Mesothelial cell of epicardium (in vitro differentiated cells): ENCODE measurements at places on chromosomes 7 and 10.

GRCh38 chr10:59433720-59434428 lies 71.5 kb upstream of the FAM13C start:
- no peak for DNase-seq

- no peak for DNase-seq
Measured at GRCh38 chr10:43170491-43170890, 32.2 kb downstream of the CSGALNACT2 start.

GRCh38 chr7:123324283-123324682 lies 124.5 kb upstream of the SLC13A1 start:
- DNase-seq: no peak

DNA sequence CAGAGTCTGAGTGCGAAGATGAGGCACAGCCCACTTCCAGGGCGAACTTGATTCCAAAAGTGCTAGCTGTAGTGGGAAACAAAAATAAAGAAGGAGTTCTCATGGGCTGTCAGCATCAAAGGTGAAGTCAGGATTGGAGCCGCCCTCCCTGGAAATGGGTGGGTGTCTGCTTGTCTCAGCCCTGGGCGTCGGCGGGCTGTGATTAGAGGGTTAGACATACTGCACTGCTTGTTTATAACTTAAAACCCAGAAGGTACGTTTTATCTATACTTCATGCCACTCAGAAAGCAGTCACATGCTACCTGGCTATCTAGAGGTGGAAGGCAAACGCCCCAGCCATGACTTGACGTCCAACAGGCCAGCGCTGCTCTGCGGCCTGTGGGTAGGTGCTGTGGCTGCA lies 108.7 kb upstream of the NPS start:
- DNase-seq: no peak

DNA sequence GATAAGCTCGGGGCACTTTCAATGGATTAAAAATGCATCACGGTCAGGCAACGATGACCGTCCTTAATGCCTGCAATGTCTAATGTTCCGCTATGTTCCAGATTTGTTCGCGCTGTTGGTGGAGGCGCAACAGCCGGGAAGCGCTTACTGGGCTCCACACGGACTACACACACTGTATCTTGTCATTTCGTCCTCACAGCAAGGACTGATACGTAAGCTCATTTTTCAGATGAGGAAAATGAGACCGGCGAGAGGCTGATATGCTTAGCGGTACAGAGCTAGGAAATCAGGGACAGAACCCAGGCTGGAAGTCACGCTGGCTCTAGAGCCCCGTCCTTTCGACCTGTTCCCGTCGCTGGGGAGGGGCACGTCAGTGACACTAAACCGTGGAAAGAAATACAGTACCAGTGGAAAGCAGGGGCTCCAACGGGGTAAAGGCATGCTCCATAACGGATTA lies 670 bp downstream of the TPK1 start:
- no peak for DNase-seq

GRCh38 chr10:21700474-21700873 lies 166.4 kb downstream of the MLLT10 start:
- DNase-seq: no peak

- no peak for DNase-seq
Measured at GRCh38 chr10:124697837-124698544, 46.2 kb downstream of the FAM53B start.

GRCh38 chr10:48309711-48310226 lies 3.3 kb downstream of the MAPK8 start:
- no peak for DNase-seq

DNA sequence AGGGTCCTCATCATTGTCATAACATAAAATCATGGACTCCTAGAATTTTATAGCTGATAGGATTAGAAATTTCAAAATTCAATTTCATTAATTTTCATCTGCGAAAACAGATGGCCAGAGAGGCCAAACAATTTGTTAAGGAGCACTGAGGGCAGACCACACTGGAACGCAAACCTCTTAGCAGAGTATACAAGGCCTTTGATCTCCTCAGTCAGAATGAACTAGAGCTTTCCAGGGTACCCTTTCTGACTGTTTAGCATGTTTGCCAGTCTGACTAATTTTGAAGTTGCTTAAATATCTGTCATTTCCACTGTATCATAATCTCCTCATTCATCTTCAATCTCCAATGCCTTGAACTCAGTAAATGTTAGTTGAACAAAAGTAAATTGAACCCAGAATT lies 41.9 kb upstream of the ATRNL1 start:
- no peak for DNase-seq

- no peak for DNase-seq
Measured at GRCh38 chr10:97778452-97779302, 6.9 kb upstream of the SFRP5 start.

GRCh38 chr10:125700355-125700911 lies 17.5 kb upstream of the TEX36 start:
- DNase-seq: no peak

DNA sequence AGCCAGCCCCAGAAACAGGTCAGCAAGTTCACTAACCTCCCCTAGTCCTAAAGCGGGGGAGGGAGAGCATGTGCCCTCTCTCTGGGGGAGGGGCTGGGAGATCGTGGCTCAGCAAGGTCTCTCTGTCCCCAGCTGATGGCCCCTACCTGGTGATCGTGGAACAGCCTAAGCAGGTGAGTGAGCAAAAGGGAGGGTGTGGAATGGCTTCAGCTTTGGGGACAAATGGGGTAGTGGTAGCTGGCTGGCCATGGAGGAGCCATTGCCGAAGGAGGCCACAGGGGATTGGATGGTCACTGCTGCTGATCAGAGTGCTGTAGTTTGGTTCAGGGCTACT lies 779 bp downstream of the NFKB2 start:
- DNase-seq: no peak

DNA sequence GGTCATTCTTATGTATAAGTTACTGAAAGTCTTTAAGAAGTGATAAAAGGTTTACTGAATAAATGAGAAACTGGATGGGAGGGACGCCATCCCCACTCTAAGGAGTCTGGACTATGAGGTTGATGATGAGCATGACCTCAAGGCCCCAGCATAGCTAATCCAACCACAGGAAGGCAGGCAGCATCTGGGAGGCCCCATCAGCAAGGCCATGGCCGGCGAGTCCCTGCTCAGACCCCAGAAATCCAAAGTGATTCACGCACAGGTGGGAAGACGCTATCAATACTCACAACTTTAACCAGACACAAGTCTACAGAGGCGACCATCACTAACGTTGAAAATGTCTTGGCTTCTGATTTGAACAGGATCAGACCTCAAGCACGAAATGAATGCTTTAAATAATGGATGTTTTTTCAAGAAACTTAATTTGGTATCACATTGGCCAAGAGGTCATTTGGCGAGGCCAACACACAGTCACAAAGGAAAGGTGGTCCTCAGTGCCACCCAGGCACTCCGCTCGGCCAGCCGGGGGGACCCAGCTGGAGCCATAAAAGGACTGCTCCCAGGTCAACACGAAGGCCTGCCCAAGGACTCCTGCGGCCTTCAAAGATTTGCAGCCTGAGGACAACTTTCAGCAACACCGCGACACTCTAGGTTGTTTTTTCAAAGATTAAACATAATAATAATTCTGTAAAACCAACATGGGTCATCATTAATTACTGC lies 228.5 kb downstream of the PTPRN2 start:
- DNase-seq: no peak

DNA sequence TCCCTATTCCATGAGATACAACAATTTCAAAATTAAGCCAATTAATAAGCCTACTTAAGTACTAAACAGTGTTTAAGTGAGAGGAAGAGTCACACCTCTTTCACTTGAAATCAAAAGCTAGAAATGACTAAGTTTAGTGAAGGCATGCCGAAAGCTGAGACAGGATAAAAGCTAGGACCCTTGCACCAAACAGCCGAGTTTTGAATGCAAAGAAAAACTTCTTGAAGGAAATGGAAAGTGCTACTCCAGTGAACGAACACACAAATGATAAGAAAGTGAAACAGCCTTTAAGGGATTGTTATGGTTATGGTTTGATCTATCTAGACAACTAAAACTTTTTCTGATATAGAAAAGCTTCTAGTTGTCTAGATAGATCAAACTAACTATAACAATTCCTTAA lies 135.4 kb upstream of the KMT2E start:
- no peak for DNase-seq

- no peak for DNase-seq
Measured at GRCh38 chr10:20502903-20503585, 394.1 kb downstream of the NEBL start.

- DNase-seq: no peak
Measured at GRCh38 chr10:76651154-76651553, 986.5 kb downstream of the KCNMA1 start.

- no peak for DNase-seq
Measured at GRCh38 chr10:110363572-110364411, 59.1 kb upstream of the SMNDC1 start.

DNA sequence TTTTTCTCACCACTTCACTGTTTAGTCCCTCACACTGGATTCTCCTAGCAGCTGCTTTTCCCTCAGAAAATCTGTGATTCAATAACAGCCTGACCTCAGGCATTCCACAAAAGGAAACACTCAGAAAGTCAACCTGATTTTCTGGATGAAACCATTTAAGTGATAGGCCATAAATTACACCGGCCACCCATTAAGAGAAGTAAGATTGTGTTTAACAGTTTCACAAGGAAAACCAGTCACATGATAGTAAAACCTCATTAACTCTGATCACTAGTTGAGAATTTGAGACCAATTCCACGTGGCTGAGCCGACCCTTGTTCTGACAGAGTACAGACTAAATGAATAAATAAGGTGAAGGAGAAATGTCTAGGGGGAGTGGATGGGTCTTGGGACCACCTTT lies 7.7 kb downstream of the GRM8 start:
- no peak for DNase-seq

DNA sequence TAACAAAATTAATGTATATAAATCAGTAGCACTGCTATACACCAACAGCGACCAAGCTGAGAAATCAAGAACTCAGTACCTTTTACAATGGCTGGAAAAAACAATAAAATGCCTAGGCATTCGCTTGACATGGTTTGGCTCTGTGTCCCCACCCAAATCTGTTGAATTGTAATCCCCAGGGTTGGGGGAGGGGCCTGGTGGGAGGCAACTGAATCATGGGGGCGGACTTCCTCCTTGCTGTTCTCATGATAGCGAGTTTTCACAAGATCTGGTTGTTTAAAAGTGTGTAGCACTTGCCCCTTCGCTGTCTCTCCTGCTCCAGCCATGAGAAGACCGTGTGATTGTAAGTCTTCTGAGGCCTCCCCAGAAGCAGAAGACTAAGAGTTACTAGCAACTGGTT lies 8.6 kb downstream of the ZNF786 start:
- no peak for DNase-seq

GRCh38 chr7:26508481-26508880 lies 216.8 kb downstream of the SNX10 start:
- no peak for DNase-seq

DNA sequence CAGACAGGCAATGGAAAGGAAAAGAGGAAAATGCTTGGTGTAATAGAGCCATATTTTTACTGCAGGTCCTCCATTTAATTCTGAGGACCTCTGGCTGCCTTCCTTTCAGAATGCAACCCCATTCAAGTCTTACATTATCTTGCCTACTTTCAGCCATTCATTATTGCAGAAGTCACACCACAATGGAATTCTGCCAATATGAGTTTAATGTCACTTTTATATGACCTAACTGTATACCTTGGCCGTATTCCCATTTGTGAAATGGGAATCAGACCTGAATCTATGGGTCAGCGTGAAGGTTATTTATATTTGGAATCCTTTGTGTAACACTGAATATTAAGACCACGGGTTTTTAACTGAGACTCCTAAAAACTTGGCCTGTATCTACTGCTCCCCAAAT lies 241.7 kb upstream of the AOAH start:
- no peak for DNase-seq

GRCh38 chr10:24238519-24239247 lies 29.7 kb downstream of the KIAA1217 start:
- DNase-seq: peak; percentile 68

DNA sequence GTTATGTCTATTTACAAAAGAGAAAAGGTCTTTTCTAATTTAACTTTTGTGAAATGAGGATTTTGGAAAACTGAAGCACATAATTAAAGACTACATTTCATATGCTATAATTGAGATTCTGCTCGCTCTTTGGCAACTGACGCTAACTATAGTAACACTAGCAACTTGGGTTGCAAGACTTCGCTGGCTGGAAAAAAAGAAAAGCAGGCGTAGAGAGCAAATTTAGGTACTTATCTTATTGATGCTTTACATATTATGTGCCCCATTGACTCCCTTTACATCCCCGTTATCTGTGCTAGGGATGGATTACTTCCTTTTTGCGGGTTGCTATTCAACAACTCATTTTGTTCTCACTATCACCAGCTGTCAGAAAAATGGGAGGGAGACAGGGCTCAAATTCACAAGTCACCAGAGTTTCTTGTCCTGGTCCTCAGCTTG lies 10.5 kb downstream of the SEMA3C start:
- DNase-seq: no peak

DNA sequence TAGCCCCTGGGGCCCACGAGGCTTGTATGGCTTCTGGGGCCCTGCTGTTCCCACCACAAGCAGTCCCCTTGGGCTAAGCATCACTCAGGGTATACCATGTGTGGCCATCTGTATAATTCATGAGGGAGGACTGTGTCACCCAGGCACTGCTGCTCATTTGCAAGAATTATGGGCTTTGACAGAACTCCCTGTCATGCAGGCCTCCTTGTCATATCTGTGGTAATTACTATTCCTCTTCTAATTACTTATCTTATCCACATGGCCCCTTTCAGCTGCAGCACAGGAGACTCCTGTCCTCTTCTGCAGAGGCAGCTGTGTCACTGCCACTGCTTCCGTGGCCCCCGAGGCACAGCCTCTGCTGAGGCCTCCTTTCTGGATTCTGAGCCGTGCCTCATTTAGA lies 46.3 kb downstream of the LRMDA start:
- no peak for DNase-seq

GRCh38 chr7:100208911-100209408 lies 10.8 kb upstream of the PVRIG start:
- no peak for DNase-seq

GRCh38 chr7:158880973-158881372 lies 24.6 kb downstream of the DYNC2I1 start:
- no peak for DNase-seq

DNA sequence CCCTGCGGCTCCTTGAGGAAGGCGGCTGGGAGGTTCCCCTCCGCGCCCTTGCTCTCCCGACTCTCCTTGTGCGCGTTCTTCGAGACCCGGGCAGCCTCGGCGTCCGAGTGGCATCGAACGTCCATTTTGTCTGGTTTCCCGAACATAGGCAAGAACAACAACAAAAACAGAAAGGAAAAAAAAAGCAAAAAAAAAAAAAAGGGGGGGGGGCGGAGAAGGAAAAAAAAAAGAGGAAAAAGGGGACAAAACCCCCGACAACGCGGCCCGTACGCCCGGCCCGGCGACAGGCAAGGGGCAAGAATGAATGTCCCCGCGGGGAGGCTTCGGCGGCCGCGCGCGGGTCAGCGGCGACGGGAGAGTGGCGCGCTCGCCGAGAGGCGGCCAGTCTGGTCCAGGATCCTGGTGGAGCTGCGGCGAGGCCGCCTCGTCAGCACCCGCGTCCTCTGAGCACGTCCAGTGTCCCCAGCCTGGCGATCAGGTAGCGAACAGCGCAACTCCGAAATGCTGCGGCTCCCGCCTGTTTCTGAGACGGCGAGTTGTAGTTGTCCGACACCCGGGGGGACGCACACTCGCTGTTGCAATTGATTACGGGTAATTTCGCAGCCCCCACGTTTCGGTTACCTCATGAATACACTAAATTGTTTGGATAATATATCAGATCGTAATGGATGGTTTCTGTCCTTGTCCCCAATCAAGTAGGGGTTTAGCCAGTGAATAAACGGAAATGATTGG lies at the start of gene VAX1:
Gene VAX1 (minus strand): TSS at position 360 of the 732 bp plus-strand sequence. CDS start 214 bp downstream, at position 146.
- DNase-seq: no peak

GRCh38 chr7:48426966-48427555 lies 255.8 kb downstream of the ABCA13 start:
- DNase-seq: no peak
